ENCODE measurements at places on chromosomes 3 and 15. TPM values are rescaled to one million over a fixed set of nuclear protein-coding genes. Genes with fewer than 3 reads are reported as not detected.

UROC1 gene
- not detected for total RNA-seq

MESP2 gene
- not detected for total RNA-seq

GRCh38 chr15:68789534-68790241 is 31.0 kb downstream of the ANP32A start:
- no peak overlapping the region for H3K27ac ChIP-seq
- no peak overlapping the region for H3K4me3 ChIP-seq
- no peak for DNase-seq
- peaks cover 1% of the 10 kb centered on the region for H3K27me3 ChIP-seq
- peaks cover 11% of the 10 kb centered on the region for H3K36me3 ChIP-seq

DNA sequence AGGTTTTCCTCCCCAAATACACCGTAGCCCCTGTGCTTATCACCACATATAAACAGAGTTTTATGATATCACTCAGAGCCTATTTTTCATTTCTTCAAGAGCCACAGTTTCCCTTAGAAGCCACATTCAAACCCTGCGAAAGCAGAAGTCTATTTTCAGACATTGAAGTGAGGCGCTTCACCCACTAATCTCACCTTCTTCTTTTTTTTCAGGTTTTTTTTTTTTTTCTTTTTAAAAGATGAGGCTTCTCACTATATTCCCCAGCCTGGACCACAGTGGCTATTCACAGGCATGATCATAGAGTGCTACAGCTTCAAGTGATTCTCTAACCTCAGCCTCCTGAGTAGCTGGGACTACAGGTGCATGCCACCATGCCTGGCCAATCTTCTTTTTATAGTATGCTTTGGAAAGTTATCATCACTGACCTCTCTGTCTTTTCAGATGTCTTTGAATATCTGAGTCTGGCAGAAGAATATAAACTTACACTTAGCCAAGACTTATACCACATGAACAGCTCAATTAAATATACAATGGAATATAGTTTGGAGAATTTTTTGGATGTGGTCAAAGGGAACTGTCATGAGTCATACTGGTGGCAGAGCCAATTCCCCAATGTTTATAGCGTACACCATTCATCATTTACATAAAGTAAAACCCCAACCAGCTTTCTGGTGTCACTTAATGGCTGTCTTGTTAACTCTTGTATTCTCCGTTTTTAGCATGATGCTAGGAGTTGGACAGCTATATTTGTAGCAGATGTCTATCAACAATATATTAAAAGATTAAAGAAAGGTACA is 59.7 kb upstream of the CCDC50 start:
- H3K27ac ChIP-seq, result no peak overlapping the region
- H3K4me3 ChIP-seq, result no peak overlapping the region
- peaks cover 6% of the 10 kb centered on the region for H3K4me1 ChIP-seq
- peaks cover 11% of the 10 kb centered on the region for H3K36me3 ChIP-seq
- no peaks in the 10 kb centered on the region for H3K27me3 ChIP-seq
- DNase-seq, result no peak

DNA sequence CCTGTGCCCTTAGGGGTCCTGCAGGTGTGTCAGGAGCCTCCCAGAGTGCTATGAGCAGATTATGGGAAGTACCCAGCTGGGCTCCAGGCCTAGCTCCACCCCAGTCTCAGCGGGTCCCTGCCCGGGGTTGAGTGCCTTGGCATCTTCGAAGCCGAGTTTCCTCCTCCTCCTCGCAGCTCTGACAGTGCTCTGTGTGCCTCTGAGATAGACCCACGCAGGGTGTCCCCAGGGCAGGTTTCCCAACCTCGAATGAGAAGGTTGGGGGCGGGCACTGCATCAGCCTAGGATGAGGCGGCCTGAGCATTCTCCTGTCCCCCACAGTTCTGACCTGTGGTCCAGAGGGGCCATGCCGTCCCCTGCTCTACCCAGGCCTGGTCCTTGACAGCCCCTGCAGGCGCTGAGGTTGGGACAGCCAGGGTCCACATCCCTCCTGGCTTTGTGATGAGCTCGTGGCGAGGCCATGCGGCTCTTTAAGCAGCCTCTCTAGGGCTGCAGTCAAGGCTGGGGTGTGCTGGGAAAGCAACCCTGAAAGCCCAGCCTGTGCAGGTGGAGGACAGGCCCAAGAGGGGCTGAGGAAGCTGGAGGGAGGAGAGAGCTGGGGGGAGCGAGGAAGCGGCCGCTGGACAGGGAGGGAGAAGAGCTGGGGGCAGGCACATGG is 20.2 kb upstream of the SKOR1 start:
- H3K4me3 ChIP-seq, result no peak overlapping the region
- no peaks in the 10 kb centered on the region for H3K4me1 ChIP-seq
- DNase-seq, result no peak
- H3K36me3 ChIP-seq, result no peaks in the 10 kb centered on the region

GRCh38 chr3:33982269-33982798 is 183.9 kb downstream of the PDCD6IP start:
- H3K27me3 ChIP-seq, result peaks cover 3% of the 10 kb centered on the region
- no peak overlapping the region for H3K27ac ChIP-seq
- H3K4me3 ChIP-seq, result no peak overlapping the region
- DNase-seq, result no peak
- H3K36me3 ChIP-seq, result no peaks in the 10 kb centered on the region
- peaks cover 15% of the 10 kb centered on the region for H3K4me1 ChIP-seq

DNA sequence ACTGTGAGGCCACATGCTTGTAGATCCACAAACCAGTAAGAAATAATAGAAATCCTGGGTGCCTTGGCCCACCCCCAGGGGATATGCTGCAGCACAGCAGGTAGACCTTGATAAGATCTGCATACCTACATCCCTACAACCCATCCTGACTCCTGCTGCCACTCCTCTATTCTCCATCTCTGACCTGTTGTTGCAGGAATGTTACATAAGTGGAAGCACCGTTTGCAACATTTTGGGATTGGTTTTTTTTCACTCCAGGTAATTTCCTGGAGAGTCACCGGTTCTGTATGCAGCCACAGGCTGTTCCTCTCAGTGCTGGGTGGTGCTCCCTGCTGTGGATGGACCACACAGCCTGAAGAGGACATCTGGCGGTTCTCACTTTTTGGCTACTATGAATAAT is 16.1 kb upstream of the CSPG5 start:
- H3K27ac ChIP-seq, result no peak overlapping the region
- no peaks in the 10 kb centered on the region for H3K4me1 ChIP-seq
- no peak overlapping the region for H3K4me3 ChIP-seq
- H3K36me3 ChIP-seq, result peaks cover 8% of the 10 kb centered on the region
- 0 out of 2 replicates have a peak, but pooled peaks cover 1% of the 10 kb centered on the region for H3K27me3 ChIP-seq

DNA sequence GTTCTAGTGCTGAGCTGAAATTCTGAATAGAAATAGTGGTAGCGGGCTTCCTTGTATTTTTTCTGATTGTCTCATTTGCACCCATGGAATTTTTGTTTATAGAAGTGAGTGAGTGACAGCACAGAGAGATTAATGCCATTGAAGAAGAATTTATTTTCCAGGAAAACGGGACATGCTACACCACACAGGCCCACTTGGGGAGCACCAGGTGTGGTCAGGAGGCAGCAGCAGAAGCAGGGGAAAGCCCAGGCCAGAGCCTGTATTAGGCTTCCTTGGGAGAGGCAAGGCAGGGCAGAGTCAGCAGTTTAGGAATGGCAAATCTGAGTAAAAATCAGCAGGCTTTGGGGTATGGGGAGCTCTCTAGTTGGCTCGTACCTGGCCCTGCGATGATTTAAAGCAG is 88.4 kb upstream of the ATP11B start:
- H3K4me1 ChIP-seq, result no peaks in the 10 kb centered on the region
- H3K27me3 ChIP-seq, result peaks cover 21% of the 10 kb centered on the region
- H3K4me3 ChIP-seq, result no peak overlapping the region
- no peaks in the 10 kb centered on the region for H3K36me3 ChIP-seq

DNA sequence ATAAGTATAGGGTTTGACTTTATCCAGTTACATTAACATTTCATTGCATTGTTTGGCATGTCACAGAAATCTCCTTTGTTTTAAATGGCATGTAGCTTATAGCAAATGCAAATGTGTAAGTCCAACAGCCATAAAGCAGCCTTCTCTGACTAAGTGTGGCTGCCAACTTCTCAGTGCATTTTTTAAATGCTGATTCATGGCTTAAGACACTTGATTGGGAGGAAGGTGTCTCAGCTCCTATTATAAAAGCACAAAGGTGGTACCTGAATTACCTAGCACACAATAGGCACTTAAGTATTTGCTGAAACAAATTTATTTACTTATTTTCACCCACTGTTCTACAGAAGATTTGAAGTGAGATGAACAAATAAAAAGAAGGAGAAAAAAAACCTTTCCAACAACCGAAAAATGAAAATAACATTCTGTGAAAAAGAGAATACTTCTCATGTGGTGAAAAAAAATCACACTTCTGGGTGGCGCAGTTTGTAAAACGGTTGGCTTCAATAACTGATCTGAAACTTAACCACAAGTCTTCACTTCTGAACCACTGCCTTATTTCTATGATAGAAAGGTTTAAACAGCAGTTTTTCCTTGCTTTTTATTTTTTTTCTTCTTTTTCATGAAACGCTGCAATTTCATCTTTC is 105.5 kb upstream of the ICE2 start:
- peaks cover 4% of the 10 kb centered on the region for H3K27me3 ChIP-seq
- no peak for DNase-seq
- H3K36me3 ChIP-seq, result no peaks in the 10 kb centered on the region
- no peak overlapping the region for H3K4me3 ChIP-seq
- H3K4me1 ChIP-seq, result peaks cover 42% of the 10 kb centered on the region

GRCh38 chr15:72785432-72785831 is 1.9 kb upstream of the ADPGK start:
- DNase-seq, result peak; percentile 18
- H3K27ac ChIP-seq, result peak overlapping the region; percentile 58

GRCh38 chr15:59298225-59298853 is 74.3 kb downstream of the MYO1E start:
- H3K27me3 ChIP-seq, result no peaks in the 10 kb centered on the region
- H3K4me1 ChIP-seq, result peaks cover 90% of the 10 kb centered on the region
- DNase-seq, result no peak
- H3K4me3 ChIP-seq, result peak overlapping the region; percentile 7
- peaks cover 5% of the 10 kb centered on the region for H3K36me3 ChIP-seq

DNA sequence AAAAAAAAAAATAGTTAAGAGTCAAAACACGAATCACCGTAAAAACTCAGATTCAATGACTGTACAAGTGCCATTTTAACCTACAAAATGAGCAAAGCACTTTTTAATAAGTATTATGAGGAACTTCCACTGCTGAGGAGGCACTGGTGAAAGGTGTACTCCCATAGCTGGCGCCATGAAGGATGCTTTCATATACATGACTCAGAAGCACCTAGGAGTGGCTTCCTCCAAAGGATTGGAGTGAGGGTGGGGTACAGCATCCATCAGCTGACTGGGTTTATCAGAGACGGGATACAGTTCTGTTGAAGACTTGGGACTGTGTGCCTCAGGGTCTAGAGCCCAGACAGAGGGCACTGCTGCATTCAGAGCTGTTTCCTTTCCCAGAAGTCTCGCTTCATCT is 60.9 kb upstream of the MEX3B start:
- H3K27me3 ChIP-seq, result peaks cover 2% of the 10 kb centered on the region
- no peak overlapping the region for H3K4me3 ChIP-seq
- no peak for DNase-seq
- H3K4me1 ChIP-seq, result peaks cover 29% of the 10 kb centered on the region
- no peak overlapping the region for H3K27ac ChIP-seq
- H3K36me3 ChIP-seq, result peaks cover 3% of the 10 kb centered on the region

GRCh38 chr3:149276619-149277018 is 55.0 kb upstream of the CP start:
- H3K36me3 ChIP-seq, result no peaks in the 10 kb centered on the region
- H3K4me1 ChIP-seq, result peaks cover 48% of the 10 kb centered on the region
- no peak for DNase-seq
- H3K4me3 ChIP-seq, result no peak overlapping the region
- H3K27me3 ChIP-seq, result no peaks in the 10 kb centered on the region

DNA sequence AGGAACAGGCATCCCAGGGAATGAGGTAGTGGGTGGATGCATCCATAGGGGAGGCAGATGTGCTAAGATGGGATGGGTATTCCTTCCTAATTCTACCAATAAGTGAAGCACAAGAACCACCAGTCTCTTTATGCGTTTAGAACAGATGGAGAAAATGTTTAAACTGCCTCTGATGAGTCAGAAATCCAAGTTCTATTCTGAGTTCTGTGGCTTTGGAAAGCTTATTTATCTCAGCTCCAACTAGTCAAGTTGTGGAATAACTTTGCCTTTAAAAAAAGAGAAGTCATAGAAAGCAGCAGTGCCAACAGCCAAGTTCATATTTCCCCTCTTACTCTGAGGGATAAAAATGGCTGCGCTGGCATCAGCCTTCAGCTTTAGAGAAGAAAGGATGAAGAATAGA is 761.7 kb downstream of the IGSF11 start:
- DNase-seq, result no peak
- no peaks in the 10 kb centered on the region for H3K4me1 ChIP-seq
- H3K4me3 ChIP-seq, result no peak overlapping the region
- H3K27me3 ChIP-seq, result peaks cover 1% of the 10 kb centered on the region

All from HFFc6 (cell line).